Stimulated activated CD4-positive, alpha-beta T cell treated with anti-CD3 and anti-CD28 coated beads, Interleukin-15, amount 100 ng/mL, for 24 hours (primary cell): ENCODE measurements at places on chromosomes 12 and 14.

GRCh38 chr12:2853626-2854025 is 3.2 kb downstream of the TEX52 start:
- peak; percentile 70 for DNase-seq

DNA sequence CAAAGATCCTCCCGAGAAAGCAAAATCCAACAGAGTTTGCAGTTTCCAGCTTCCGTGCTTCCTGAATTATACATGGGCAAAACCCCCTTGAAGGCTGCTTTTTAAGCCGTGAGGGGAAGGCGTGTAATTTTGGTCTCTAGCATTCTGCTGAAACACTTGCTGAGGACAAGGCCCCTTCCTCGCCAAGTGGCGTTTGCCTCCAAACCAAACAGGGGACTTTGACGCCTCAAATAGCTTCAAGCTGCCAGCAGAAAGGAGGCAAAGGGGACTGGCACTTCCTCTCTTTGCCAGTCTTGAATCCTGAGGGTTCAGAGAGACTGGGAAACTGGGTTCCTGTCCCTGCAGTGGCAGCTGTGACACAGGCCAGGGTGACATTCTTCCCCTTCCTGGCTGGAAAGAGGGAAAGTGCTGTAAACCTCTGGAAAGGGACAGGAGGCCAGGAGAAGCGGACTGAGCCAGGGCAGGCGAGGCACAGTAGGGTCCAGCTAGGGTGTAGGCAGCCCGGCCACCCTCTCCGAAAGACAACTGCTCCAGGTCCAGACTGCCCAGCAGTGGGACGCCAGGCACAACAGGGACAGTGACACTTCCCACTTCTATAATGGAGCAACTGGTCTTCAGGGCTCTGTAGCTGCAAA is 96.2 kb upstream of the MED13L start:
- DNase-seq = no peak

GRCh38 chr12:88856201-88856600 is 275.9 kb upstream of the KITLG start:
- DNase-seq = no peak

GRCh38 chr12:47378907-47379306 is 299.1 kb upstream of the AMIGO2 start:
- DNase-seq = no peak

GRCh38 chr12:124516850-124517249 is 50.6 kb downstream of the NCOR2 start:
- DNase-seq = no peak

GRCh38 chr14:103186909-103187586 is 63.8 kb downstream of the TNFAIP2 start:
- DNase-seq = no peak

- DNase-seq = no peak
Measured at GRCh38 chr12:107225635-107226034, 132.3 kb upstream of the CRY1 start.

DNA sequence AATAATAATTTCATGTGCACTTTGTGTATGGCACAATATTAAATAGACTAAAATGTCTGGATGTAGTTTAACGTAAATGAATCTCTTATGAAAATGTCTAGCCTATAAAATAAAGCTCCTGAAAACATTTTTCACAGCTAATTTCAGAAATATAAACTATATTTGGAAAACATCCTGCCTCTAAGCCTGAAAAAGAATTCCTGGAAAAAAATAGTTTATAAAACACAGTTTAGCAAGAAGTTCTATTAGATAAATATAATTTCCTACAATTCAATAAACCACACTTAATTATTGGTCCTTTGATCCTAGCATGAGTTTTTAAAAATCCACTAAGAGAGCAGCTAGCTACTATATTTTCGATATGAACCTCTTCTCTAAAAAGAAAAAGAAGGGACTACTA is 159.9 kb downstream of the ADAMTS20 start:
- no peak for DNase-seq

- DNase-seq = no peak
Measured at GRCh38 chr12:82407481-82407880, 49.2 kb downstream of the METTL25 start.

DNA sequence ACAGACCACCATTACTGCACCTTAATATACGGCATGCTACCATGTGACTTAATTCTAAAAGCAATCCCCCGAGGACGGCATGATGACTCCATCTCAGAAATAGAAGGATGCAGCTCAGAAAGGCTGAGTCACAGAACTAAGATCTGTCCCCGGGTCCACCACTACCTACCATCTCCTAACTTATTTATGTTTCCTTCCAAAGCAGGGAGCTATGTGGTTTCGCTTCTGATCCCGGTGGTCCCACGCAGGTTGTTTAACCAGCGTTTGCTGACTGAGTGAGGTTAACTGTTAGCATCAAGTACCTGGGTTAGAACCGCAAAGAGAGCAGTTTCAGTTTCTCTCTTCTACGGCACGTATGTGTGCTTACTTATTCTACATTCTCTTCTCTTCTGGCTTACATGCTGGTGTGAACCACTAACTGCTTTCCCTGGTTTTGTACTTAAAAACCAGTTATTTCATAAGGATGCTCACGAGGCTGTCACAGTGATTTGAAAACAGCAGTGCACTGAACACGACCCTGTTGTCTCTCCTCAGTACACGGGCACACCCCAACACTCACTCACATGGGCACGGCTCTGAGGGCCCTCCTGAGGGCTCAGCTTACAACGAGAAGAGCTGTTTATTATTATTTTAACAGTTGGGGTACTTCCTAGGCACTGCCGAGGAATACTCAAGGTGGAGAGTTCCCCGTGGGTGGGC is 66.7 kb downstream of the CCDC88C start:
- DNase-seq = peak; percentile 78

- DNase-seq = no peak
Measured at GRCh38 chr12:26492406-26492805, 297.0 kb downstream of the SSPN start.
